Left renal cortex interstitium (tissue), 4 donors: ENCODE measurements at places on chromosomes 16 and 17. TPM values are rescaled to one million over a fixed set of nuclear protein-coding genes. Genes with fewer than 3 reads are reported as not detected.

GRCh38 chr16:52781005-52781630 is 234.2 kb upstream of the TOX3 start:
- DNase-seq = no peak

- no peak for DNase-seq
Observed at GRCh38 chr17:51711581-51711980, 446.9 kb downstream of the CA10 start.

DNA sequence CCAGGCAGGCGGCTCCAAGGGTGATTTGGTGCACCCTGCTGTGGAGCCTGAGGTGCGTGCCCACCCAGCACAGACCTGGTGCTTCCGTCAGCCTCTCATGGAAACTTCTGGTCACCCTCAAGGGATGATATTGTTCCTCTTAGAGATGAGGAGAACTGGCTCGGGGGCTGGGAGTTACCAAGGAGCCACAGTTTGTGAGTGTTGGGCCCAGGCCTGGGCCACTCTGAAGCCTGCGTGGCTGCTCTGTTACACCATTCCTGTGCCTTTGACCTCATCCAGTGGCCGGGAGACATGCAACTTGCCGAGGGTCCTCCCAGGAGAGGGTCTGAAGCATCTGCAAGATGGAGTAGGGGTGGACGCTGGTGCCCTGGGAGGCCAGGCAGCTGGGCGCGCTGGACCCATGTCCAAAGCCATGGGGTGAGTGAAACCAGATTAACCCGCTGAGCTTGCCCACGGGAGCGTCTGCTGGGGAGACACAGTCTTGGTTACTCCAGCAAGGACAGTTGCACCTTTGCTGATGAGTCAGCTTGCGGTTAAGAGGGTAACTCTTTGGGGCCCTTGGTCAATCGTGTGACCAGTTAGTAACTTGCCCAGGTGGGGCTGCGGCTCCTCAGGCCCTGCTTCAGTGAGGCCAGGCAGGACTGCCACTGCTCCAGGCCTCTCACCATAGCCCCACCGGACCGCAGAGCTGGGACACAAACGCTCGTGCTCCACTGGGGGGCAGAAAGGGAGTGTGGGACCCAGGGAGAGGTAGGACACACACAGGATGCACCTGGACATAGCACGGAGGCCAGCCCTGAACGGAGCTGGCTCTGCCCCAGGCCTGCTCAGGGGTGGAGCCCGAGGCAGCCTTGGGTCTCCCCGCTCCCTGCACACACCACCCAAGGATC is 7.5 kb downstream of the C16orf90 start:
- no peak for DNase-seq

DNA sequence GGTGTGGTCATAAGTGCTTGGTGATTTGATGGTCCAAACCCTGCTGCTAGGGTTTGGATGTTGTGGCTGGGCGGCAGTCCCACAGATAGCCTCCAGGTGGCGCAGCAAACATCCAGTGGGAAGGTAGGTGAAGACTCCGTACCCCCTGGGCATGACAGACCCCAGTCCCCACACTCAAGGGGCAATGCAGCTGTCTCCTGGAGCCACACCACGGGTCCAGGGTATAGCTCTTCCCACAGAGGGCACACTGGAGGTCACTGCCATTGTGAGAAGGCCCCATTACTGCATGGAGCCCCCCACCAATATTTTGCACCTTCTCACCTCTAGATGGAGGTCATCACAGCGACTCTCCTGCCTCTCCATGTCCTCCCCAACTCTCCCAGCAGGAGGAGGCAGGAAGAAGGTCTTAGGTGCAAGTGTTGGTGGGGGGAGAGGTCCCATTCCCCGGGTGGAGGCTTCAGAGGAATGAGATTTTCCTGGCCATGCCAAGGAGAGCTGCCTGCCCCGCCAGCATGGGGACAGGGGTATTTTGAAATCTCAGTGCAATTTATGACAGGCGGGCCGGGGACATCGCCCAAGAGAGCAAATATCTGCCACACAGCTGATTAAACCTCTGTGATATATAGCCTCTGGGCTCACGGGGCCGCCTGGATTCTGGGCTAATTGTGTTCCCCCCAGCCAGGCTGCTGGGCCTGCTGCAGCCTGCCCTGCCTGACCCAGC is 17.1 kb upstream of the C17orf113 start:
- no peak for DNase-seq

DNA sequence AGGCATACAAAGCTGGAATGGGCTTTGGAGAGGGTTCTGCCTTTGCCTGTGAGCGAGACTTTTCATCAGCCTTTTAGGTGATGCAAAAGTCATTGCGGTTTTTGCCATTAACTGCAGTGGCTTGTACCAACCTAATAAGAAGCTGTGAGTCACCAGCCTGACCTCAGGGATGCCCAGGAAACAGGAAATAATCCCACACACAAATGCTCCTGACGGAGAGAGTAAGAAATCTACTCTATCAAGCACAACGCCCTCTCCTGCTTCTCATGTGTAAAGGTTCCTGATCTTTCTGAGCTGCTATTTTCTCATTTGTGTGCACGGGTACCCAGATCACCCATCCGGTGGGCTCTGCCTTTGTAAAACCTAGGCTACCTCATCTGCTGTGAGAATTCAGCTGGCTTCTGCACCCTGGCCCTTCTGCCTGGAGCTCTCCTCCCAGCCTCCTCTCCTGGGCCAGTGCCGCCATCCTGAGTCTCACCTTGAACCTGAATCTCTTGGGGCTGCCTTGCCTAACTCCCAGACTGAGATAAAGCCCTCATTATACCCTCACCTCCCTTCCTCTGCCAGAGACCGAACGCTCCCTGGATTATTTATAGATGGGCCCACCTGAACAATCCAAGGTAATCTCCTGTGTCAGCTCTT is 299.7 kb downstream of the C16orf95 start:
- no peak for DNase-seq

DNA sequence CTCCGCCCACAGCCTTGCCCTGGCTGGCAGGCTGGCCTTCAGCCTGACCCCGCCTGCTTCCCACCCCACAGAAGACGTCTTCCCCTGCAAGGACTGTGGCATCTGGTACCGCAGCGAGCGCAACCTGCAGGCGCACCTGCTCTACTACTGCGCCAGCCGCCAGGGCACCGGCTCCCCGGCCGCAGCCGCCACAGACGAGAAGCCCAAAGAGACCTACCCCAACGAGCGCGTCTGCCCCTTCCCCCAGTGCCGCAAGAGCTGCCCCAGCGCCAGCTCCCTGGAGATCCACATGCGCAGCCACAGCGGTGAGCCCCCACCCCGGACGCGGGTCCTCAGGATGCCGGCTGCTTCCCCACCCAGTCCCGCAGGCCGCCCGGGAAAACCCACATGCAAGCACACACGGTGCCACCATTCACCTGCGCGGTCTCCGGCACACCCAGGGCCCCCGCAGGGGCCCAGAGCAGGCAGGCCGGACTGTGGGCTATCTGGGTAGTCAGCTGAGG is 38.2 kb upstream of the ZC3H18 start:
- no peak for DNase-seq

DNA sequence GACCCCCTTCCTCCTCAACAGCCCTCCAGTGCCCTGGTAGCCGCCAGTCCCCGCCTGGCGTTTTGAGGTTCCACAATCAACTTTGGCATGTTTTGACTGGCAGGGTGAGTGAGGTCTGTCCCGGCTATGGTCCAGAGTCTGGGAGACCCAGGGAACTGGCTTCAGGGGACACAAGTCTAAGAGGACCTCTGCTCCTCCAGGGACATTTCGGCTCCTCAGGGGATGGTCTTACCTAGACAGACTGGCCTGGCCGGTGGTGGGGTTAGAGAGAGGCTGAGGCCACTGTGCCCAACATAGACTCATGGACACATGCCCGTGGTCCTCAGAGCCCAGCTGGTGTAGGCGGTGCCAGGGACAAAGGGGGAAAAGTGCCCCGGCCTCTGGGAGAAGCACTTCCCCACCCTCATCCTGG is 2.2 kb downstream of the TMC8 start:
- DNase-seq = no peak

DNA sequence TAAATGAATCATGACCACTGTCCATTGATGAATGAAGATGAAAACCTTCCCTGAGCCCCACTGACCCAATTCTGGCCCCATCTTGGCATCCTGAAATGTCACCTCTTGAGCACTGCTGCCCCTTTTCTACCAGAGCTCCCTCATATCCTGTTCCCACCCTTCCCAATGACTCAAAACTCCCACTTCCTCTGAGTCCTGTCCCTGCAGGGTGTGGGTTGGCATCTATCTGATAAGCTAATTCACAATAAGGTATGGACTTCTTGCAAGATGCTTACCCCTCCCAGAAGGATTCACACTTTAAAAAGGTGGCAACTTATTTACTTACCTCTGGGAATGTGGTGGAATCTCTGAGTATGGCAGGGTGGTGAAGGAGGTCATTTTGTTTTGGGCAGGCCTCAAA is 13.3 kb upstream of the CSNK2A2 start:
- DNase-seq = no peak

GRCh38 chr17:67456889-67457288 is 79.8 kb downstream of the PITPNC1 start:
- DNase-seq = no peak

GRCh38 chr17:76371656-76372628 is 12.5 kb upstream of the SPHK1 start:
- no peak for DNase-seq

DNA sequence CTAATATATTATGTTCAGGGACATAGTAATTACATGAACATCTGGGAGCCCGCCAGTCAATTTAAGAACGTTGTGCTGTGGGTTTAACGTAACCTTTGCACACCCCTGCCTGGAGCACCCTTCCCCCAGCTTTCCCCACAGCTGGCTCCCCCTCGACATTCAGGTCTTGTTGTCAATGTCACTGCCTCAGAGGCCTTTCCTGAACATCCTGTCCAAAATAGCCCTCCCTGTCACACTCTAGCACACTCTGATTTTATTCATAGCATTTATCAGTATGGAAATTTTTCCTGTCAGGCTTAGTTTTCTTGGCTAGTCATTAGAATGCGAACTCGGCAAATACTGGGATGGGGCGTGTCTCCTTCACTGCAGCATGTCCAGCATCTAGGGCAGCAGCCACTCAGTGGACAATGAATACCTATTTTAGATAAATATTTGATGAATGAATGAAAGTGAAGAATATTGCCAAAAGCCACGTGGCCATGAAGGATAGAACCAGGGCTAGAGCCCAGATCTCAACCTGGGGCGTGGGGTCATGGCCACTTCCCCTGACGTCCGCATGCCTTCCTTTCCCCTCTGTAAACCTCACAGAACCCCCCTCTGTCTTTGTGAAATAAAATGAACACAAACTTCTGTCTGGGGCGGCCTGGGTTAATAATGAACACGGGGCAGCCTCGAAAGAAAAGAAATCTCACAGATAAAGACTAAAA is 10.5 kb downstream of the PIK3R6 start:
- DNase-seq = no peak

- DNase-seq = no peak
Observed at GRCh38 chr16:69581297-69581696, 15.5 kb downstream of the NFAT5 start.

DNA sequence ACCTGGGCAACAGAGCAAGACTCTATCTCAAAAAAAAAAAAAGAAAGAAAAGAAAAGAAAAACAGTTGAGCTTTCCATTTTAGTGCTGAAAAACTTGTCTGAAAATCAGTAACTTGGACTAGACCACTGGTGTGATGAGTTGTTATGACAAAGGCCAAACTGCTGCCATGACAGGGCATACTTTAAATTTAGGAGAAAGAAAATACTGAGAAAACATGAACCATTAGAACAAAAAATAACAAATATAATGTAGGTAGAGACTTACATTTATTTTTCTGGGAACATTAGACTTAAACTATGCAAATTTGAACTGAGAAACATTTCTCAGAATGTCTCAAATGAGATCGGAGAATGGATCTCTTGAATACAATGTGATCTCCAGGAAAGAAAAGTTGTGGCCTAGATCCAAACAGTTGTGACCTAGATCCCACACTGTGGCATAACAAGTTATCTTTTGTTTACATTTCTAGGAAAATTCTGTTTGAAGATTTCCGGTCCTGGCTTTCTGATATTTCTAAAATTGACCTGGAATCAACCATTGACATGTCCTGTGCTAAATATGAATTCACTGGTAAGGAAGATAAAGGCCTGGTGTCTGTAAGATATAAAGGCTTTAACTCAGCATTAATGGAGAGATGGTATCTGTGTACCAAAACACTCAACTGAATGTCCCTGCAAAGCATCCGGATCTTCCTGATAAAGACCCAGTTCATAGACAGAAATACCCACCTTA is 10.9 kb downstream of the OGFOD1 start:
- DNase-seq = no peak

DNA sequence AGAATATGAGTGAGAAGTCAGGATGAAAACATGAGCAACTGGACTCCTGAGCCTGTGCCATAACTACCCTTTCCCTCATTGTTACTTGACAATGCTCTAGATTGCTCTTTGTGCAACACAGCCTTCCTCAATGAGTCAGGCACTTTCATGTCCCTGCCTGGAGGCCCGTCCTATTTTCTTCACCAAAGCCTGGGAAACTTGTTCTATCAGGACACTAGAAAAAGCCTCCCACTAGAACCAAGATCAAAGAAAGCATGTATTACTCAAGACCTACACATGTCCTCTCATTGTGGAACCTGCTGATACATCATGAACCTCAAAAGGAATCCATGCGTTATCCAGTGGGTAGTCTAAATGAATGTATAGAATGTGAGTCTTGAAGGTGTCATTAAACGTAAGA is 624.5 kb downstream of the TOX3 start:
- DNase-seq = no peak

- DNase-seq = no peak
Observed at GRCh38 chr16:11788914-11789313, 8.1 kb downstream of the ZC3H7A start.

DNA sequence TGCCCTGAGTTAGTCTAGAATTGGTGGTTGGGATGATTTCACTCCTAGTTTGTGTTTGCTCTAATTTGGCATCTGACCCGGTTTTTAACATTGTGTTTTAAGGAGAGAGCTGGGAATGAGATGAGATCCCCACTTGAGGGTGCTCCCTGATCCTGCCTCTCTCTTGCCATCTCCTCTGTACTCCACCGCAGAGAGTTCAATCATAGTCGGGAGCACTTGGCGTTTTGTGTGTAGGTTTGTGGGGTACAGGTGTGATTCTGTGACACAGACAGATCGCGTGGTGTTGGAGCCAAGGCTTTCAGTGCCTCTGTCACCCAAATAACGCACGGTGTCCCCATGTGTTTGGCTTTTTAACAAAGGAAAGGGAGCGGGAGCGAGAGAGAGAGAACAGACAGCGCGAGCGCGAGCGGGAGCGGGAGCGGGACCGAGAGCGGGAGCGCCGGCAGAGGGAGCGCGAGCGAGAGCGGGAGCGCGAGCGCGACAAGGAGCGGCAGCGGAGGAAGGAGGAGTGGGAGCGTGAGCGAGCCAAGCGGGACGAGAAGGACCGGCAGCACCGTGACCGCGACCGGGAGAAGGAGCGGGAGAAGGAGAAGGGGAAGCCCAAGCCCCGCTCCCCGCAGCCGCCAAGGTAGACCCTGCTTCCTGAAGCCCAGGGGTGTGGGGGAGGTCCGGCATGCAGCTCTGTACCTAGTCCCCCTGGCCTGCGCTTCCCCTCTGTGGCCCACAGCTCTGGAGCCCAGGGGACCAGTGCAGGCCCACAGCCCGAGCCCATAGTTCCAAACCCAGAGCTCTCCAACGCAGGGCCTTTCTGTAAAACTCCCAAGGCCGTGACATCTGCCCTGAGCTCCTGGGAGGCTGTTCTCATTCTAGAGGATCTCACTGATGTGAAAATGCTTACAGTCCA is 27.2 kb upstream of the IL17C start:
- peak; percentile 28 for DNase-seq

The XYLT1 gene
- polyA plus RNA-seq = 6.9 TPM

The GLP2R gene
- not detected for polyA plus RNA-seq

The KRTAP4-1 gene
- polyA plus RNA-seq = not detected

The CD300H gene
- polyA plus RNA-seq = not detected
